AG10803 (cell line): ENCODE measurements at places on chromosomes 4 and X.

DNA sequence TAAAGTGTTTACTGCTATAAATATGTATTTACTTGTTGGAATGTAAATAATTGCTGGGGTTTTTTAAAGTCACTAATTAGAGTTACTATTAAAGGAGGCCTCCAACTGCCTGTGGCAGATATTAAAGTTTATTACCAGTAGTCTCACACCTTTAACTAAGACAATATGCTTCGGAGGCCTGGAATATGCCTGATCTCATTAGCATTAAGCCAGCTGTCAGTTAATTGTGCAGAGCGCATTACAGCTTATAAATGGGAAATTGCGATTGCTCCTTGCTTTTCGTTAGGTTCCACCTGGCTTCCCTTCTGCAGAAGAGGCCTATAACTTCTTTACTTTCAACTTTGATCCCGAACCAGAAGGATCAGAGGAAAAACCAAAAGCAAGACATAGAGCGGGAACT is 41.3 kb downstream of the CC2D2A start:
- no peak for DNase-seq

DNA sequence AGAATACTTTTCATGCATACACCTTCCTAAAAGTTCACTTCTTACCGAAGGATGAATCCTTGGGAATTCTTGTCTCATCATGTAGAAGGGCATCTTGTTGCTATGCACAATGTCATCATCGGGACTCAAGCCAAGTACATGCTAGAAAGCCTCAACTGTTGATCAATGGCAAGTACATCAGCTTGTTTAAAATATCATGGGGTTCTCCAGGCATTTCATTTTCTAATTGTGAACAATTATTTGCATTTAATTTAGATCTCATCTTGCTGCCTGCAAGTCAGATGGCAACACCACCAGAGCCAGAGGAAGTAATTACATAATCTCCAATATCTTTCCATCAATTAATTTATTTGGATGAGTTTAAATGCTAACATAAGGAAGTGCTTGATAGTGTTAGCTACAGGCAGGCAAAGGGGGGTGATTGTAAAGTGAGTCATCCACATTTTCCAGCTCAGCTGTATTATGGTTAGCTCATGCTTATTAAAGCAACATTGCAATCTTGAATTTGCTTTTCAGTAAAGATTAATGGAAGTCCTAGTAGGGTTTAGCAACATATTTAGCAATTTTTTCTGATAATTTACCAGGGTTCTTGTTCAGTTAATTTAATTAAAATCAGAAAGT is 356.5 kb downstream of the CBLL2 start:
- peak; percentile 48 for DNase-seq

DNA sequence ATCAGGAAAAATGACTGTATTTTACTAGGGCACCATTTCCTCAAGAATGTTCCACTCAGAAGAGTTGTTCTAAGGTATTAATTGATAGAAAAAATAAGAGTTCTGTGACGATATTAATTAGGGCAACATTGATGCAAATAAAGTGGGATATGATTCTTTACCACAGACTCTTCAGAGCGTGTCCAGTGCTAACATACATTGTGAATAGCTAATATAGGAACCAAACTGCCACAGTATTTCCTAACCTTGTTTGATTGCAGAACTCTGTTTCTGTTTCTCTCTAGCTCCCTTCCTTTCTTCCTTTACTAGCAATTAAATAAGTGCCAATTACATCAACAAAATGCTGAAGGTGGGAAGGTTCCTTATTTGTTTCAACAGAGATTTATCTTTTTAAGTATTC is 154.1 kb upstream of the CPEB2 start:
- no peak for DNase-seq

- DNase-seq = no peak
Measured at GRCh38 chr4:182847576-182848450, 69.4 kb downstream of the DCTD start.
